NCI-H1417 treated with DMSO at 0.1 percent for 48 hours (cell line): ENCODE measurements at places on chromosomes 6 and 20.

DNA sequence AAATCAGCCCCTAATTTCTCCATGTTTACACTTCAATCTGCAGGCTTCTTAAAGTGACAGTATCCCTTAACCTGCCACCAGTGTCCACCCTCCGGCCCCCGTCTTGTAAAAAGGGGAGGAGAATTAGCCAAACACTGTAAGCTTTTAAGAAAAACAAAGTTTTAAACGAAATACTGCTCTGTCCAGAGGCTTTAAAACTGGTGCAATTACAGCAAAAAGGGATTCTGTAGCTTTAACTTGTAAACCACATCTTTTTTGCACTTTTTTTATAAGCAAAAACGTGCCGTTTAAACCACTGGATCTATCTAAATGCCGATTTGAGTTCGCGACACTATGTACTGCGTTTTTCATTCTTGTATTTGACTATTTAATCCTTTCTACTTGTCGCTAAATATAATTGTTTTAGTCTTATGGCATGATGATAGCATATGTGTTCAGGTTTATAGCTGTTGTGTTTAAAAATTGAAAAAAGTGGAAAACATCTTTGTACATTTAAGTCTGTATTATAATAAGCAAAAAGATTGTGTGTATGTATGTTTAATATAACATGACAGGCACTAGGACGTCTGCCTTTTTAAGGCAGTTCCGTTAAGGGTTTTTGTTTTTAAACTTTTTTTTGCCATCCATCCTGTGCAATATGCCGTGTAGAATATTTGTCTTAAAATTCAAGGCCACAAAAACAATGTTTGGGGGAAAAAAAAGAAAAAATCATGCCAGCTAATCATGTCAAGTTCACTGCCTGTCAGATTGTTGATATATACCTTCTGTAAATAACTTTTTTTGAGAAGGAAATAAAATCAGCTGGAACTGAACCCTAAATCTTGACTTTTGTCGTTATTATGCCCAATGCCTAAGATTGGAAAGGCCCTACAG, 4.5 kb downstream of the SOX4 start:
- no peak for DNase-seq

DNA sequence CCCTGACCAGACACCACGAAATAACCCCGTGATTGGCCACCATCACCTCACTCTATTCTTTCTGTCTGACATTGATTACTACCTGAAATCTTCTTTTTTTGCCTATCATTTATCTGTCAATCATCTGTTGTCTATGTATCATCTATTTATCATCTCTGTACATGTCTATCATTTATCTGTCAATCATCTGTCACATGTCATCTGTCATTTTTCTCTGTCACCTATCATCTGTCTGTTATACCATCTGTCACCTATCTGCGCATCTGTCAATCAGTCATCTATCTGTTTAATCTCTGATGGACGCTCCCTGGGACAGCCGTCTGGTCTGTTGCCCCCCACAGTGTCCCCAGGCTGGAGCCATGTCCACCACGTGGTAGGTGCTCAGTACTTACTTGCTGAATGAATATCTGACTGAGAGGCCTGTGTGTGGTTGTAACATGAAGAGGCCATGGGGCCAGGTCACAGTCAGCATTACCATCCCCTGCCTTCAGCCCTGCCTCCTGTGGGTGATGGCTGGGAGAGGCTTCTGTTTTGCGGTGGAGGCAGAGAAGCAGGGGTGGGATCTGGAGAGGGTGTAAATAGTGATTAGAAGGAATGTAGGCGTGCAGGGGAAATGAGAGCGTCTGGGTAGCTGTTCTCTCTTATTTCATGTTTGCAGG, 302.7 kb downstream of the QKI start:
- no peak for DNase-seq

DNA sequence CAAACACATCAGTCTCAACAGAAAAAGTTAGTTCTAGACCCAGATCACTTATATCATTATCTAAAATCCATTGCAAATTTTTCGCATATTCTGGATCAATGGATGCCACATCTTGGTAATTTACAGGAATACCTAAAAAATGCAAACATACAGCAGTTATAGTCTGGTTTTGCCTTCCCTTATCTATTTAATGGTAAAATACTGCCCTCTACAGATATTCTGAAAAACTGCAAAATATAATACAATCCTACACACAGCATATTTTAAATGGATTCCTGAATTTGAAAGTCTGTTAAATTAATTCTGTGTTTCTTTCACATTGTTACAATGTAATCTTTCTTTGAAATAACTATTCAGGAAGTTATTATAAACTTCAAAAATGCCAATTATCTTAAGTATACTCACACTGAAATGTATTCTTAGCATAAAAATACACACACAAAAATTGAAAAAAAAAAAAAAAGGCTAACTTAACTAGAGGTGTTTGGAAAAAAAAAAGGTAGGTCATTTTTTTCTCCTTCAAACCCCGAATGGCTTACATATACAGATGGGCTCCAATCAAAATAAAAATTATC, 88.4 kb downstream of the HACE1 start:
- no peak for DNase-seq

- no peak for DNase-seq
These were observed 113.9 kb downstream of the ELOVL4 start for GRCh38 chr6:79833264-79833963.

DNA sequence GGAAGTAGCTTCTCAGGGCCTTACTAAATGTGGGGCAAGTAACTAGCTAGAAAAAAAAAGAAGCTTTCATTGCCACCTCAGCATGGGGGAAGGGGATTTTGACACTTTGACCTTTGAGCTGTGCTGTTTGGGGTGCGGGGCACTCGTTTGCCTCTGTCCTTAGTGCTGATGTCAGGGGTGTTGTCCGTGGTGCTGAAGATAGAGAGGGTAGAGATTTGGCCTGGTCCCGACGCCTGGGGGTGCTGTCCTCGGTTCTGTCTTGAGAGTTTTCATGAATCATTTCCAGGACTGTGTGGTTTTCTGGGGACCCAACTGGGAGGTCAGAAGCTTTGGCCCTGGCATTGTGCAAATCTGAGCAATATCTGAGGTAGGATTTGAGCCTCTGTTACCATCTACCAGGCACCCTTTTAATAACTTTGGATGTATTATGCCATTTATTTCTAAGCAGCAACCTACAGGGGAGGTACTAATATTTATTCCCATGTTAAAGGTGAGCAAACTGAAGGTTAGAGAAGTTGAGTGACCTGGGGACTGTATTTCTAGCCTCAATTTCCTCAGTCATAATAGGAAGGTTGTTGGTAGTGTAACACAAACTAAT, 78.0 kb downstream of the DLGAP4 start:
- no peak for DNase-seq

GRCh38 chr6:106027758-106028157, 58.4 kb upstream of the PRDM1 start:
- DNase-seq, result no peak

DNA sequence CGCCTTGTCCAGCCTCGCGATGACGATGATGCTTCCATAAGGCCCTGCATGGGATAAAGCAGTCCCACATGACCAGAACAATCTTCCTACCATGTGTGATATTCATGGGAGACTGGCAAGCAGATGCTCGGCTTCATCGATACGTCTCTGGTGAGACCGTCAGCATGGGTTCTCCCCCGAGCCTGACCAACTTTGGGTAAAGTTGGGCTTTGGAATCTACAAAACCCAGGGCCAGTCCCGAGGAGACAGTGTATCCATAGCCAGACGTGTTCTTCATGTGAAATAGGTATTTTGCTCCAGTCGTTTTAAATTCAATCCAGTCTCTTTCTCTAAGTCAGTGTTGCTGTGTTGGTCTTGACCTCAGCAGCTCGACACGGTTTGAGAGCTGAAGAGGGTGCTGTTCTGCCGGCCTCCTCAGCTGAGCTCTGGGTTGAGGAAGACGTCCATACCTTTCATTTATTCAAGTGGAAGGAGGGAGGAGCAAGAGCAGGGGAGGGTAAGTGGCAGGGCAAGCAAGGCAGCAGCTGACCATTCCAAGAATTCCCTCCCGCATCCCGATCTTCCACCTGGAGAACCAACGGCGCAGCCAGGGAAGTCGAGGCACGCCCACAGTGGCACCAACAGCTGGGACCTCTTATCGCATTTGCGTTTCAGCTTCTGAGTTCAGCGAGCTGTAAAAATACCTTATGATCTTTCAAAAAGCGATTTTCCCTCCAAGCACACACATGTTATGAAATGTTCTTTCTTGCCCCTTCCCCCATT, 64.0 kb upstream of the THBS2 start:
- no peak for DNase-seq

GRCh38 chr20:8050157-8050837, 30.7 kb upstream of the TMX4 start:
- no peak for DNase-seq

- no peak for DNase-seq
These were observed 69.1 kb downstream of the GRIK2 start for GRCh38 chr6:101462576-101462975.

DNA sequence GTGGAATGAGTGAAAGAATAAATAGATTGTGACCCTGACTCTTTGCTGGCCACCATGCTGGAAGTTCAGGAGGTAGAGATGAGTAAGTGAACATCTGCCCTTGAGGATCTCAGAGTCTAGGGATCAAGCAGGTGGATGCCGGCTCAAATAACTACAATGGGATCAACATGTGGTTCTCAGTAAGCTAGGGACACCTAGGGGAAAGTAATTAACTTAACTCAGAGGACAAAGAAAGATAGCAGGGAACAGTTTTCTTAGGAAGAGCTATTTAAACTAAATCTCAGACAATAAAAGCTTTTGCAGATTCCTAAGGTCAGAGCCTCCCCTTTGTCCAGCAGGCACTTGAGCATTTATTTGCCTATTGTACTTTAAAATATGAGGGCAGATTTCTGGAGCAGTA, 29.1 kb downstream of the SLC13A3 start:
- DNase-seq, result no peak

DNA sequence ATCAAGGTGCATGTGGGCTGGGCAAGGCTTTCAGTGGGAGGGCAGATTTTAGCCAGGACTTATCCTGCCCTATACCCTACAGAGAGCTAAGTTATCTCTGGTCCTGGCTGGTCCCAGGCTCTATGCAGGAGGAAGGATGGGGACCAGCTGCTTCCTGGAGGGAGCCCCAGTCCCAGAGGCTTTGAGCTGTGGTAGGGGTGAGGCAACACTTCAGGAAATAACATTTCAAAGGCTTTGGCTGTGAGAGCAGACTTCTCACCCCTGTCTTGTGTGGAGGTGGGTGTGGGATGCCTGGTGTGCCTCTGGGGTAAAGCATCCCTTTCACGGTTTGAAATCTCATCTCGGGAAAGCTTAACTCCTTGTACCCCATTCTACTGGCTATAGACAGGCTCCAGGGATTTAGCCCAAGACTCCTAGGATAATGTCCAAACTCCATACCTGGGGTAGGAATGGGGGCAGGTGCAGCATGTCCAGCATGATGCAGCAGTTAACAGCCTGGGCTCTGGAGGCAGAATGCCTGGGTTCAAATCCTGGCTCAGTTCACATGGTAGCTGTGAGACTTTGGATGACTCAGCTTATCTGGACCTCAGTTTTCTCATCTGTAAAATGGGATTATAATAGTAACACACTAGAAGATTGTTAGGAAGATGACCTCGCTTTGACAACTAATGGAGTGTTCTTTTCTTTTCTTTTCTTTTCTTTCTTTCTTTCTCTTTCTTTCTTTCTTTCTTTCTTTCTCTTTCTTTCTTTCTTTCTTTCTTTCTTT, 27.5 kb upstream of the SIRPA start:
- DNase-seq, result no peak

- DNase-seq, result no peak
These were observed 23.5 kb upstream of the SMIM29 start for GRCh38 chr6:34272013-34272926.
